ENCODE measurements at places on chromosomes 5 and 9.

DNA sequence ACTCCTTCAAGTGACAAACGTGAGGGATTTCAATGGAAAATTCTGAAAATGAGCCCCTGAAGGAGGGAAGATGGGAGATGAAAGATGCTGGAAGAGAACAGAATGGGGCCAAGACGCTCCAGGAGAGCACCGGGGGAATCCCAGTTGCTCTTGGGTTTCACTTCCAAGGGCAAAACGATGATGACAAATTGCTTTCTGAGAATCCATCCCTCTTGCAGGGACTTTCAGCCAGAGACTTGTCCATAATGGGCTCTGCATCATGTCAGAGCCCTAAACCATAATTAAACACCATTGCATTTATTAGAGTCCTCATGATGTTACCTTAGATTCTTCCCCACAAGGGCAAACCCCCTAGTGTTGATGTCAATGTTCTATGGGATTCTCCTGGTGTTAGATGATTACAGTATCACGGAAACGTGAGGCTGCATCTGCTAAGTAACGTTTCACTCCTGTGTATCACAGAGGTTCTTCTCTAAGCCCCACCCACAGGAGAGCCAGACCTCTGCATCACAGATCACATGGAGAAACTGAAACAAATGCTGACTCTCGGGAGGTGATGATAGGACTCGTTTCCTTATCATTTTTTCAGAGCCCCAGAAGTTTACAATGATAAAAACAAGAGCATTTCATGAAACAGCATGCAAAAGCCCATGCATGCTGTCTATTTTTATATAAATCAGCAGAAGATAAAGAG lies 114.4 kb downstream of the TENT4A start:
- no peak for DNase-seq

DNA sequence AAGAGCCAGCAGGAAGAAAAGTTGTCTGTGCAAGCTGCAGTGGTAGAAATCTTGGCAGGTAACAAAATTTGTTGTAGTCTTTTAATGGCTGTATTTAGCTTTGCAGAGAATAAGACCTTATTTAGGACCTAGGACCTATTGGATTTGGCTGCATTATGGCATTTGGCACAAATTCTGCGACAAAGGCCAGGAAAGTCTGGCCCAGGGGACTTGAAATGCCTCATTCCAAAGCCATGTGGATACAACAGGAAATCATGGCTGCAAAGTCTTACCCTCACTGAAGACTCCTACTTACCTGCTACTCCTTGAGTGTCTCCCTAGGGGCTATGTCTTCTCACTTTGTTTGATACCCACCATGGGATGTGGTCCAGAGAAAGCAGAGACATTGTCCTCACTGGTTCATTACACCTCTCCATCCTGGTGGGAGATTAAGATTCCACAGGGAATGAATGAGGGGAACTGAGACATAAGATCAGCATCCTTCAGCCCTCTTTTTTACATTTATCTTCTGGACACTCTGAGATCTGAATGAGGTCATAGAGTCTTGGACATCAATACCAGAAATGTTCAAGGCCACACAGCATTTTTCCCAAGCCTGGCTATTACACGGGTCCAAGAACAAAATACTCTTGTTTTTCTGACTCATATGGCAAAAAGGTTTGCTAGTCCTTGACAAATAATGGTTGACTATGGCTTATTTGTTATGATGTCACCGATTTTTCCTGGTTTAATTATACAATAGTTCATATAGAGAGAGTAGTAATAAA lies 119.4 kb downstream of the PDE8B start:
- no peak for DNase-seq

DNA sequence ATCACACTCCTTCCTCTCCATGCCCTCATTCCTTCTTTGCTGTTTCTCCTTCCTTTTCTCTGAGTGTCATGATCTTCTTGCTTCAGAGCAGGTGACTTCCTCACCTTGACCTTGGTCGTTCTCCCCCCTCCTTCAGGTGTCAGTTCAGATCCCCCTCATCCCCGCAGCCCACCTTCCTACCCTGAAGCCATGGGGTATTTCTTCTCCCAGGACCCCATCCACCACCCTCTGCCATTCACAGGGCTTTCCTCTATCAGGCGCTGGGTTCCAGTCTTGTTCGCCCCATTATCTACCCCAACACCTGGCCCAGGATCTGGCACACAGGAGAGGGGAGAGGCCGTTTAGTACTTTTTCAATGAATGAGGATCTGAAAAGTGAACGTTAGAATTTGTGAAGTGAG lies 101.0 kb downstream of the NSG2 start:
- DNase-seq, result no peak

DNA sequence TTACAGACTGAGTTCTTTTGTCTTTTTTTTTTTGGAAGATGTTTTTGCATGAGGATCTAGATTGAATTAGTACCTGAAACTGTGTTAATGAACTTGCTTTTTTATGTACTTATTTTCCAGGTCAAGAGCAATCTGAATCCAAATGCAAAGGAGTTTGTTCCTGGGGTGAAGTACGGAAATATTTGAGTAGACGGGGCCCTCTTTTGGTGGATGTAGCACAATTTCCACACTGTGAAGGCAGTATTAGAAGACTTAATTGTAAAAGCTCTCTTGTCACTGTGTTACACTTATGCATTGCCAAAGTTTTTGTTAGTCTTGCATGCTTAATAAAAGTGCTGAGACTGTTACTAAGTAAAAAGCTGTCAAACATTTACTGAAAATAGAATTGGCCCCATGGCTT lies 14.5 kb downstream of the SLC23A1 start:
- DNase-seq, result no peak

DNA sequence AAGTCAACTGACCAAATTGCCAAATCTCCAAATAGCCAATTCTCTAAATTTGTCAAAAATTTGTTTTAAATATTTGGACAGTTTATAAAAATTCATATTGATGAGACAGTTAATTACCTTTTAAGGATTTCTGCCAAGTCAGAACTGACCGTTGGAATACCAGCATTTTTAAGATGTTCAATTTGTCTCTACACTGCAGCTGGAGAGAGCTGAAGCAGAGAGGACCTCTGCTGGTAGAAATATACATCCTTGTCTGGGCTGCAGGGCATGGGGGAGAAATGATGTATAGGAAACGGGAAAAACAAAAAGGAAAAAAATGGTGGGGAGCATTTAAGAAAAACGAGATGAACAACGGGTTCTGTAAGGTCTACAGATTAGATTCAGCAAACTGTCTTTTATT lies 16.8 kb downstream of the NR6A1 start:
- DNase-seq, result no peak

DNA sequence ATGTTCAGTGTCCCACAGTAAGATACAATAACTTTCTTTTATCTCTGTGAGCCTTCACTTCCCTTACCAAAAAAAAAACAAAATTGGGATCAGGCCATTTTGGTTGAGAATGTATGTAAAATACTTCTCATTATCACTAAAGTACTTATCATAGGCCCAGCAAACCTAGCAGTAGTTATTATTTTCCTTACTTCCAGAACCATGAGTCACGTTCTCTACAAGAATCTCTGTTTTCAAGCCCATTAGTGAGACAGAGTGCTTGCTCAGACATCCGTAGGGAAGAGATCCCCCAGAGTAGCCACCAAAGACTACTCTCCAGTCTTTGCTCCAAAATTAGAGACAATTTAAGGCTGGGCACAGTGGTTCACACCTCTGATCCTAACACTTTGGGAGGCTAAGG lies 103.9 kb upstream of the NR5A1 start:
- DNase-seq, result no peak

DNA sequence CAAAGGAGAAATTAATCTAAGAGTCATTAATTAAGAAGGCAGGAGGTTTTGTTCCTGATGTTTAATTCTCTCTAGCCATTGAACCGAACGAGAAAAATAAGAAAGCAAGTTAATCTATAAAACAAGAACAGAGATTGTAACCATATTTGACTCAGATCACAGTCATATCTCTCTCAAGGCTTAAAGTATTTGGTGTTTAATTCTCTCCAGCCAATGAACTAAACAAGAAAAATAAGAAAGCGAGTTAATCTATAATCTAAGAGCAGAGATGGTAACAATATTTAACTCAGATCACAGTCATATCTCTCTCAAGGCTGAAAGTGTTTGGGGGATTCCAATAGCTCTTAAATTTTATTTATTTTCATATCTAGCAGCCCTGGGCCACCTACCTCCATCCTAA lies 74.4 kb upstream of the SHISAL2B start:
- no peak for DNase-seq

GRCh38 chr9:134550584-134550983 lies 91.0 kb upstream of the COL5A1 start:
- DNase-seq, result no peak

- no peak for DNase-seq
Observed at GRCh38 chr5:17260549-17260948, 43.1 kb downstream of the BASP1 start.
